Fibroblast of skin of right biceps (primary cell): ENCODE measurements at places on chromosomes 13 and 19.

- DNase-seq, result no peak
Observed at GRCh38 chr13:110503979-110504499, 57.5 kb downstream of the RAB20 start.

DNA sequence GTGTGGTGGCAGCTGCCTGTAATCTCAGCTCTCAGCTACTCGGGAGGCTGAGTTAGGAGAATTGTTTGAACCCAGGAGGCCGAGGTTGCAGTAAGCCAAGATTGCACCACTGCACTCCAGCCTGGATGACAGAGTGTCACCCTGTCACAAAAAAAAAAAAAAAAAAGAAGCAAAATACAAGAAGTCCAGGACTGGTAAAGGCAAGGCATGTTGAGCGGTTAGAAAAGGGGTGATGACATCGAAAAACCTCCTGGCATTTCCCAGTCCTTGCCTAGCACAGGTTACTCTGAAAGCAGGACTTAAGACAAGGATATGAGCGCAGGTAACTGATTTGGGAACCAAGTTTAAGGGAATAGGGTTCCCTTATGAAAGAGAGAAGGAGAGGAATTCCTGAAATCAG, 2.5 kb upstream of the LILRB4 start:
- DNase-seq, result no peak

- no peak for DNase-seq
Observed at GRCh38 chr19:1407528-1408299, at the start of gene DAZAP1. DAZAP1 (plus strand) TSS chr19:1407586; CDS start chr19:1407774, 188 bp downstream.

DNA sequence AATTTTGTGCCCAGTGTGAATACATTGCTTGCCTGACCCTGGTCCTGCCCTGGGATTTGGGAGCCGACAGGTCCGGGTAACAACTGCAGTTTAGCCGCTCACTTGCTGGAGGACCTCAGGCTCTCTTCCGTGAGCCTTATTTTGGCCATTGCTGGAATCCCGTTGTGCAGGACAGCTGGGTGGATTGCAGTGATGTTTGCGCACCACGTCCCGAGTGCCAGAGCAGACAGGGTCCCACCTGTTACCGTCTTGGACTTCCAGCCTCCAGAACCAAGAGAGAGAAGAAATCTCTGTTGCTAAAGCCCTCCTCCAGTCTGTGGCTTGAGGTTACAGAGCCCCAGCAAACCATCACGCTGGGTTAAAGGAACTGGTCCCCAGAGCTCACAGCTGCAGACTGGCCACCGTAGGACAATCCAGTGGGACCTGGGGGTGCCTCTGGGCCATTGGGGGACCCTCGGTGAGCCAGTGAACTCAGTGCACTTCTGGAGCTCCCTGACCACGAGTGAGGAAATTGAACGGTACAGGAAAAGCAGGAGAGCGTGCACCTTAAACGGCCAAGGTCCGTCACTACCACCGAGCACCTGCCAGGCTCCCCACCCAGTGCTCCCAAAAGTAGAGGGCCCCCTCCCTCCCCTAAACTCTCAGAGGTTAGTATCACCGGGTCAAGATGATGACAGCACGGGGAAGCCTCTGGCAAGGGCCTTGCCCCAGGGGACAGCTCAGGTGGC, 92.9 kb downstream of the GNG7 start:
- no peak for DNase-seq

GRCh38 chr19:29530540-29531457, 5.0 kb downstream of the VSTM2B start:
- DNase-seq, result no peak

GRCh38 chr13:49099513-49099877, 120.6 kb upstream of the MLNR start:
- DNase-seq, result no peak
